ENCODE measurements at places on chromosomes 13 and 19.

DNA sequence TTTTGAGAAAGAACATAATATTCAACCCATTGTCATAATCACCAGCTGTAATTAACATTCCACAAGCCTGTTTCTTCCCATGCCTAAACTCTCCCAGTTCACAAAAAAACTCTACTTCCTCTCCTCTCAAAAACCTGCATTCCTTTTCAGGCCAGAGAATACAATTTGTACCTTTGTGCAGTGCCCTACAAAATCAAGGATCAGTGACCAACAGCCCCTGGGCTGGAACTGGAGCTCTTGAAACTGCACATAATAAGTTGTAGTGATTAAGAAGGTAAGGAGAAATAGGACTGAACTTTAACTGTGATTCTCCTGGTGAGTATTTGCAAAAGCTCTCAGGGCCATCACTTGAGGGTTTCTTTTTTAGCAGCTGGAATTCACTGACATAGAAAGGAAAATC is 472.7 kb downstream of the RFC3 start:
- no peak for DNase-seq

GRCh38 chr19:14354445-14354844 is 26.8 kb upstream of the ADGRE5 start:
- DNase-seq: no peak

- no peak for DNase-seq
Measured at GRCh38 chr13:84973661-84974060, 825.6 kb downstream of the SLITRK6 start.

DNA sequence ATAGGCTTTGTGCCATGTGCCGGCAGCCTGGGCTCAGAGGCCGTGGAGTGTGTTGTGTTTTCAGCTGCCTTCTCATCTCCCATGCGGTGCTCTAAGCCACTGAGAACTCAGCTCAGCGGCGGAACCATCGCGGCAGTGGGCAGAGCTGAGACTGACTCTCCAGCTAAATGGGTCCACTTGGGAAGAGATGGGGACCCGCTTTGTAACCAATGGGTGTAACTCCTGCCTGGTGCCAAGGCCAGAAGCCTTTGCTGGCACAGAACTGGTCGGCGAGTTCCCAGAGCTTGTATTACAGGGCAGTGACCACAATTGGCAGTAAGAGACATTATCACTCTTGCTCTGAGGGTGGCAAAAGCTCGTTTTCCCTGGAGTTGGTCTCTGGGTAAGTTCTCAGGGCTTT is 183.0 kb downstream of the STK24 start:
- DNase-seq: no peak

- DNase-seq: no peak
Measured at GRCh38 chr19:23203841-23204344, 46.3 kb downstream of the ZNF724 start.

DNA sequence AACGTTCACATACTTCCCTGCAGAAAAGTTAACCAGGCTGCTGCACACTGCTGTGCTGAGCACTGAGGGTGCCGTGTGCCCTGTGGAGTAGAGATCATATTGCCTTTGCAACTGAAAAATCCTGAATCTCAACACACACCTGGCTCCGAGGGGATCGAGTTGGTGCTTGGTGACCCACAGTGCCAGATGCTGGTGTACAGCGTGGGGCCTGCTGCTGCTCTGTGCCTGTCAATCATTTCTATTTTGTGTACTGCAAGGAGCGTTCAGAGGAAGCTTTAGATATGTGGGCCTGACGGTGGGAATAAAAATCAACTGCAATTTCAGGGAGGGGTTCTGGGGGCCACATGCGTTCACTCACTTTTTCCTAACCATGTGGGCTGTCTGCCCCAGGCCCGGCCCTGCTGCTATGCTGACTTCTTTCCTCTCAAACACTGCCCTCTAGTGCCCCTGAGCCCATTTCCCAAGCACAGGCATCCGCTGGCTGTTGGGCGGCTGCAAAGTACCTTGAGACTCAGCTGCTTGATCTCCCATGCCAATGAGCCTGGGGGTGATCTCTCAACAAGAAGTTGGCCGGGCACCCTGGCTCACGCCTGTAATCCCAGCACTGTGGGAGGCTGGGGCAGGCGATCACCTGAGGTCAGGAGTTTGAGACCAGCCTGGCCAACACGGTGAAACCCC is 9.7 kb upstream of the LENG8 start:
- DNase-seq: peak; percentile 30

GRCh38 chr19:741506-742131 is 9.3 kb upstream of the MISP start:
- no peak for DNase-seq

GRCh38 chr13:29884671-29885430 is 34.4 kb upstream of the UBL3 start:
- DNase-seq: no peak

GRCh38 chr19:41552558-41552957 is 23.4 kb upstream of the CEACAM21 start:
- no peak for DNase-seq

DNA sequence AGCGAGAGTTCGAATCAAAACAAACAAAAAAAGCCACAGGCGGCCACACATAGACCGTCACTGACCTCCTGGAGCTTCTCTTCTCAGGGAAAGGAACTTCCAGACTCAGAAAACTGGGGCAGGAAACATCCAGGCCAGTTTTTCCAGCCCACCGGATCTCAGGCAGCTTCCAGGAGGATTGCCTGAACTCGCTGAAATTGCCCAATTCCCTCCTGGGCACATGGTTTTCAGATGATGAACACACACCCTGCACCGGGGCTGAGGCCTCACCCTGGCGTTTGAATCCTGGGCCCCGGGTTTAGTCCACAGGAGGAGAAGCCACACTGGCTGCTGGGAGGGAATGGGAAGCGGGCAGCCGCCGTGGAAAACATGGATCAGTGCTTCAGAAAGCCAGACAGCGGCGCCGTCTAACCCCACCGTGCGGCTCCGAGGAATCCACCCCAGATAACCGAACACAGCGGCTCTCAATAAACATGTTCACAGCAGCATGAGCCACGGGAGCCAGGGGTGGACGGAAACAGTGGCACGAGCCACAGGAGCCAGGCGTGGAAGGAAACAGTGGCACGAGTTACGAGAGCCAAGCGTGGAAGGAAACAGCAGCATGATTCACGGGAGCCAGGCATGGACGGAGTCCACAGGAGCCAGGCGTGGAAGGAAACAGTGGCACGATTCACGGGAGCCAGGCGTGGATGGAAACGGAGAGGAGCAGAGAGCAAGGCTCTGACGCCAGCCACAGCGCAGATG is 18.2 kb upstream of the PTBP1 start:
- peak; percentile 72 for DNase-seq

GRCh38 chr19:14375055-14375581 is 6.1 kb upstream of the ADGRE5 start:
- no peak for DNase-seq

DNA sequence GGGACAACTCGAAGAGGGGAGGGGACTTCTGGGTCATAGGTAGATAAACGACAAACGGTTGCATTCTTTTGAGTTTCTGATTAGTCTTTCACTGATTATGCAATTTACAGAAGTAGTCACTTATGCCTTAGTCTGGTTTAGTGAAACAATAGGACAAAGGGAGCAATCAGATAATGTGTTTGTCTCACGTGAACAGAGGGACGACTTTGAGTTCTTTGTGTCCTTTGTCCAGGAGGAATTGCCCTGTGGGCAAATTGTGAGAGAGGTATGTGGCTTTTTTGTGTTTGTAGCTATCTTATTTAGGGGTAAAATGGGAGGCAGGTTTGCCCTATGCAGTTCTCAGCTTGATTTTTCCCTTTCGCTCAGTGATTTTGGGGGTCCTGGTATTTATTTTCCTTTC is 362.9 kb upstream of the PCDH20 start:
- no peak for DNase-seq

- peak; percentile 98 for DNase-seq
Measured at GRCh38 chr19:18590273-18591272, 2.0 kb downstream of the REX1BD start.

DNA sequence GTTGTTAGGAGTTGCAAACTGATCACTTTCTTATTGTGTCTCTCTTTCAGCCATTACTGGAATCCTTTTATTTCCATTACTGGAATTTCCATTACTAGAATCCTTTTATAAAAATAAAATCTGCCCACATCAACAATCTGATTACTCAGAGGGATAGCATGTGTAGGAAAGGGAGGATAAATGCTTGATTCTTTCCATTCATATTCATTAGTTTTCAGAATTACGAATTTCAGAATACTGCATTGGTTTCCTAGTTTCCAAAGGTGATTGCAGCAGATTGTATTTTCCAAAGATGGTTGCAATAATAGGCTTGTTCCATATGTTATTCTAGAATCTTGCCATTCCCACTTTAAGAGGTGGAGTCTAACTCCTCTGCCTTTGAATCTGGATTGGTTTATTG is 37.1 kb downstream of the ZNF146 start:
- DNase-seq: no peak

DNA sequence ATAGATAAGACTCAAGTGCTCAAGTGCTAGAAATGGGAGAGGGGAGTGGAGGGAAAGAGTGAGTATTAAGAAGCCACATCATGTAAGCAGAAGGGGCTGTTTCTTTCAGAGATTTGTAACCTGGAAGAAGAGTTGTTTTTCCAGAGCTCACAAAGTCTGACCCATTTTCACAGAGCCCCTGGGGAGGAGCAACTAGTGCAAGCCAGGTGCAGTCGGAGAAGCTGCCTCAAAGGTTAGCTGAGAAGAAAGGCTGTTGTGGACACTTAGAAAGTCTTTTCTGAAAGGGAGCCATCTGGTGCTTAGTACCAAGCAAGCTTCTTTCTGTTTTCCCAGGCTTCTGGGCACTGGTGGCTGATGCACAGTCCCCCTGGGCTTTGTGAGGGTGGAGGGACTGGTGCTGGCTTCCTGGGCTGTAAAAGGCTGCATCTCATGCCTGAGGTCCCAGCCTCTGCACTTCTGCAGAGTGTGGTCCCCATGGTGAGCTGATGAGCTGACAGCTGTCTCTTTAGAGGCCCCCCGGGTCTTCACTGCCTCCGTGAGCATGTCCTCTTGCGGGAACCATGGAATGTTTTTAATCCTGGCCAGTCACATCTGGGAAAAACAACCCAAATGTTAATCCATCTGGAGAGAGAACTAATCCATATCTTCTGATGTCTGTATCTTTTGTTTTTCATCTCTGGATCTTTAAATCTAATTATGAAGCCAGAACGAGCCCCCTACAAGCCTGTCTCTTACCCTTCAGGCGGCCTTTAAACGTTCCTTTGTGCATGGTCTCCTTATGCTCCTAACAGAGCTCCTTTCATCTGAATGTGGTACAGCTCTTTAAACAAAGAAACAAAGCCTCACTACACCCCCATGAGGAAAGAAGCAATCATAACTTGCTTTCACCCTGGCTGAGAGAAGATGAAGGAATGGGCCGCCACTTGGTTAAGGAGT is 40.2 kb downstream of the OLFM4 start:
- DNase-seq: no peak

DNA sequence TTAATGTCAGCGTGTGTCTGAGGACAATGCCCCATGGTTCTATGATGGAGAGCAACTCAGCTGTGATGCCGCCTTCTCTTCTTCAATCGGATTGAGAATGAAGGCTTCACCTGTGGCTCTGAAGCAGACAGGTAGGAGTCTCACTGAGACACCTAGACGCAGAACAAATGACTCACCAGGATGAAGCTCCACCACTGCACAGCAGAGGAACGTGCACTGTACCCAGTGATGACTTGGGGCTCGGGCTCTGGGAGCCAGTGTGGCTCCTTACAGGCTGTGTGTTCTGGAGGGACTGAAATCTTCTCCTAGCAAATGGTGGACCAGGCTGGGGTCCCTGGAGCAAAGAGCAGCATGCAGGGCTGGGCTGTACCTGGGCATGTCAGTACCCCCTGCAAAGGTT is 44.0 kb downstream of the CCDC70 start:
- no peak for DNase-seq
